Hematopoietic multipotent progenitor cell treated with erythropoietin and hydrocortisone succinate and interleukin-3 and kit ligand, for 8 days (in vitro differentiated cells): ENCODE measurements at places on chromosomes 5 and 9.

- peak; percentile 55 for DNase-seq
These were observed 11.8 kb upstream of the MRNIP start for GRCh38 chr5:179870403-179870903.

DNA sequence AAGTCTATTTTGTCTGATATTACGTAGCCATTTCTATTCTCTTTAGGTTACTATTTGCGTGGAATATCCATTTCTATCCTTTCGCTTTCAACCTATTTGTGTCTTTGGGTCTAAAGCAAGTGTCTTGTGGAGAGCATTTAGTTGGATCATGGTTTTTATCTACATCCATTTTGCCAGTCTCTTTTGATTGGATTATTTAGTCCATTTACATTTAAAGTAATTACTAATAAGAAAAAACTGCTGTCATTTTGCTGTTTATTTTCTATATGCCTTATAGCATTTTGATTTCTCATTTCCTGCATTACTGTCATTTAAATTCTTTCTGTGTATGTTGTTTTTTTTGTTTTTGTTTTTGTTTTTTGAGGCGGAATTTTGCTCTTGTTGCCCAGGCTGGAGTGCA, 26.0 kb upstream of the UBQLN1 start:
- no peak for DNase-seq

- DNase-seq: no peak
These were observed 21.0 kb downstream of the TLX3 start for GRCh38 chr5:171330021-171330420.

GRCh38 chr5:9268226-9268625, 277.6 kb downstream of the SEMA5A start:
- no peak for DNase-seq

DNA sequence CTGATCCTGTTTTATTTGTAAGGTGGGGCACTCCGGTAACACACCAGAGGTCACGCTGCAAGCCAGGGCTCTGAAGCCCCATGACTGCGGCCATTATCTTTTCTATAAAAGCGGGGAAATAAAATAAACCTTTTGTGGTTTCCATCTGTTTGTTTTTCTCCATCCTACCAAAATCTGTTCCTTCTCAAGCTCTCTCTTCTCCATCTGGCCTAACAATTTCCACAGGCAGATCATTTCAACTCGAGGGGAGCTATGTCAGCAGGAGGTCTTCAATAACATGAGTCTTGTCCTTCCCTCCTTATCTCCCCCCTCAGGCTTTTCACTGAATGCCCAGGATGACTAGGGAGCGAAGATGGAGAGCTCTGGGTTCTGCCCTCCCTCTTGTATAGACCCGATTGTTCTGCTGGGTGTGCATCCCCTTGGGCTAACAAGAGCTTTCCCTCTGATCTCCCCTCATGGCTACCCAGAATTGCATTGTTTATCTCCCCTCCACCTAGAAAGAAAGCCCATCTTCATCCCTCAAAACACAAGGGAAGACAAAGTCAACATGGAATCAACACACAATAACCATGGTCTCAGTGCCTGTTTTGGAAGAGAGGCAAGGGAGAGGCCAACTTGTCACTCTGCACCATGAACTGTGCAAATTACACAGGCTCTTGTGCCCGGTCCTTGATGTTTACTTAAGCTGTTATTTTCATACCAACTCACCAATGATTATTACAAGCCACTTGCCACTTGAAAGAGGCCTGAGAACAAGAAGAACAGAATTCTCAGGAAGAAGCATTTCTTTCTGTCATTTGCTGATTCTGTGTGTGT, 187.8 kb downstream of the FANCC start:
- DNase-seq: no peak

DNA sequence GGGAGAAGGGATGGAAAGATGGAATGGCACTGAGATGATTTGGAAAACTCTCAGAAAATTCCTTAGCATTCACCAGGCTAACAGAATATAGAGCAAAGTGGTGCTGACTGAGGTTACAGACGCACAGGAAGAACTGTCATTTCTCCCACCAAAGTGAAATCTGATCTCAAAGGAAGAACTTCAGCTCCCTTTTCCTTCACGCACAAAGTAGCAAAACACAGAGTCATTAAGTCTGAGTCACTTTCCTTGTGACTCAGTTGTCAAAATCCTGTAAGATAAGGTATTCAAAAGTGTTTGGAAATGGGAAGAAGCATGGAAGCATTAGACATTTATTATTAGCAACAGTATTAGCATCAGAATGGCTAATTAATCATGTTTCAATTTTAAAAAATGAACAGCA, 11.7 kb downstream of the MPDZ start:
- no peak for DNase-seq
